HFFc6 (cell line): ENCODE measurements at places on chromosomes 12 and 14.
A peak's percentile ranks its signal among the peaks of the same experiment; 100 is the strongest.

- DNase-seq, result peak; percentile 98
Observed at GRCh38 chr12:76020731-76021672, 10.6 kb downstream of the PHLDA1 start.

GRCh38 chr12:111222523-111222922, 146.4 kb downstream of the PHETA1 start:
- DNase-seq, result no peak

GRCh38 chr12:57131896-57132744, 3.8 kb downstream of the LRP1 start:
- DNase-seq, result no peak

DNA sequence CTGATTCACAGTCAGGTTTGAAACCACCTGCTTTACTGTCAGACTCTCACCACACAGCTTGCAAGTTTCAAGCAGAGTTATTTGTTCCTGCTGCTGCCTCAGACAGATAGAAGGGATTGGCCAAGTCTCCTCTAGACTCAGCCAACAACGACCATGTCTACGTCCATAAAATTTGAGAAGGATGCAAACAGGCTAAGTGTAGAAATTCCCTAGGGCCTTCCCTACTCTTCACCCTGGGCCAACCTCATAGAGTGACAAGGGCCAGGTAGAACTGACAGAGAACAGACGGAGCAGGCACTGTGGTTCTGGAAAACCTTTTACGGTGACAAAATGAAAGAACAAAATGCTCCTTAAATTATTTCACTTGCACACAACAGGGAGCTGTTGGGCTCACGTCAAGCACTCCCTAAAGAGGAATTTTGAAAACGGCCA, 39.5 kb downstream of the CLIP1 start:
- no peak for DNase-seq

DNA sequence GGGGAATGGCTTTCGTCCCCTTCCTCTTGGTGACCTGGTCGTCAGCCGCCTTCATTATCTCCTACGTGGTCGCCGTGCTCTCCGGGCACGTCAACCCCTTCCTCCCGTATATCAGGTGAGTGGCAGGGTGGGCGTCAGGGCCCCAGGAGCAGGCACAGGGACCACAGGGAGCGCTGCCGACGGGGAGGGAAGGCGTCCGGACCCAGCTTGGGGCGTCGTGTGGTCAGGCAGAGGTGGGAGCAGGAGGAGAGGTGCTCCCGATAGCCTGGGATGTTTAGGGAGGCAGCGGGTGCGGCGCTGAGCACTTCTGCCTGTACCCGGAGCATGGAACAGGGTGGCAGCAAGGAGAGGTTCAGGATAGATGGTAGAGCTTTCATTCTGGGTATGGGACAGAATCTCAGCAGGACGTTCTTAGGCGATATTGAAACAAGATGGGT, 444 bp downstream of the DRAM1 start:
- DNase-seq, result no peak

DNA sequence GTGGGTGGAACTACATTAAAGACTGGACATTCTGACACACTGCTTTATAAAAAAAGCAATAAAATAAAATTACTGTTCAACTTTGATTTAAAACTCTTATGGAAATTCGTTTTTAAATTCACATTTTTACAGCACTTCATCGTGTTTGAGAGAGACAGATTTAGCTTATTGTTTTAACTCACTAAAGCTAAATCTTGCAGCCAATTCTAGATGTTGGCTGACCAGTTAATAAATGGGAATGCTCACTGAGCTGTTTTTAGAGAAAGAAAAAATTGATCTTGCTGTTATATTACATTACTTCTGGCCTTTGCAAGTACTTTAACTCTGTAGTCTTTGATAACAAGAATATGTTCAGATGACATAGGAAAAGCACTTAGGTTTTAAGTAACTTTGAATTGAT, 157.1 kb downstream of the PLCZ1 start:
- no peak for DNase-seq

GRCh38 chr12:124994437-124994975, 1.1 kb downstream of the BRI3BP start:
- DNase-seq, result no peak

GRCh38 chr12:51520576-51521325, 70.3 kb upstream of the SCN8A start:
- DNase-seq, result no peak

GRCh38 chr12:108850854-108851573, 6.4 kb downstream of the SSH1 start:
- peak; percentile 79 for DNase-seq

- DNase-seq, result no peak
Observed at GRCh38 chr14:89628521-89628920, 211.5 kb upstream of the FOXN3 start.

DNA sequence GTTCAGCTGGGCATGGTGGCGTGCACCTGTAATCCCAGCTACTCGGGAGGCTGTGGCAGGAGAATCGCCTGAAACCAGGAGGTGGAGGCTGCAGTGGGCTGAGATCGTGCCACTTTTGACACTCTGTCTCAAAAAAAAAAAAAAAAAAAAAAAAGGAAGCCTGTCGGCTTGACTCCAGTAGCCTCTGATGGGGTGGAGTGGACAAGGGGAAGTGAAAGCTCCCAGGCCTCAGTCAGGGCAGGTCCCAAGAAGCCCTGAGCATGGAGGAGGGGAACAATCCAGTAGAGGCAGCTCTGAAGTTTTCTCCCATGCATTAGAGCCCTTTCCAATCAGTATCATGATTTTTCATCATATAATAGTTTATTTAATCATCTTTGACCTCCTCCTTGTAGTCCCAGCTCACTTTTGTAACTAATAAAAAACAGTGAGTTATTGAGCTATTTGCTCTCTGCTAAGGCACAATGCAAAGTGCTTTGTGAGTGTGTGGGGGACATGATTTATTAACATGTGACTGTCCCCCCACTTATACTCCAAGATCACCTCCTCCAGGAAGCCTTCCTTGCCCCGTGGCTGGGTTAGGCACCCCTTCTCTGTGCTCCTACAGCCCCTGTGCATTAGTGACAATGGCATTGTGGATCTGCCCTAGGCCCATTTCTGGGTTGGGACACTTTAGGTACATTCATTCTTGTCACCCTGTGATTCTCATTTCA, 4.7 kb upstream of the SSH1 start:
- no peak for DNase-seq

DNA sequence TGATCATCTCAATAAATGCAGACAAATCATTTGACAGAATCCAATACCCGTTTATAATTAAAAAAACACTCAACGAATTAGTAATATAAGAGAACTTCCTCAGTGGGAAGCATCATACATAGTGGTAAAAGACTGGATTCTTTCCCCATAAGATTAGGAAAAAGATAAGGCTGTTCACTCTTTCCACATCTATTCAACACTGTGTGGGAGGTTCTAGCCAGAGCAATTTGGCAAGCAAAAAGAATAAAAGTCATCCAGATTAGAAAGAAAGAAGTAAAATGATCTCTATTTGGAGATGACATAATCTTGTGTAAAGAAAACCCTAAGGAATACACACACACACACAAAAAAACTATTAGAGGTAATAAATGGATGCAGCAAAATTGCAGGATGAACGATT, 38.4 kb downstream of the YEATS4 start:
- DNase-seq, result peak; percentile 29

DNA sequence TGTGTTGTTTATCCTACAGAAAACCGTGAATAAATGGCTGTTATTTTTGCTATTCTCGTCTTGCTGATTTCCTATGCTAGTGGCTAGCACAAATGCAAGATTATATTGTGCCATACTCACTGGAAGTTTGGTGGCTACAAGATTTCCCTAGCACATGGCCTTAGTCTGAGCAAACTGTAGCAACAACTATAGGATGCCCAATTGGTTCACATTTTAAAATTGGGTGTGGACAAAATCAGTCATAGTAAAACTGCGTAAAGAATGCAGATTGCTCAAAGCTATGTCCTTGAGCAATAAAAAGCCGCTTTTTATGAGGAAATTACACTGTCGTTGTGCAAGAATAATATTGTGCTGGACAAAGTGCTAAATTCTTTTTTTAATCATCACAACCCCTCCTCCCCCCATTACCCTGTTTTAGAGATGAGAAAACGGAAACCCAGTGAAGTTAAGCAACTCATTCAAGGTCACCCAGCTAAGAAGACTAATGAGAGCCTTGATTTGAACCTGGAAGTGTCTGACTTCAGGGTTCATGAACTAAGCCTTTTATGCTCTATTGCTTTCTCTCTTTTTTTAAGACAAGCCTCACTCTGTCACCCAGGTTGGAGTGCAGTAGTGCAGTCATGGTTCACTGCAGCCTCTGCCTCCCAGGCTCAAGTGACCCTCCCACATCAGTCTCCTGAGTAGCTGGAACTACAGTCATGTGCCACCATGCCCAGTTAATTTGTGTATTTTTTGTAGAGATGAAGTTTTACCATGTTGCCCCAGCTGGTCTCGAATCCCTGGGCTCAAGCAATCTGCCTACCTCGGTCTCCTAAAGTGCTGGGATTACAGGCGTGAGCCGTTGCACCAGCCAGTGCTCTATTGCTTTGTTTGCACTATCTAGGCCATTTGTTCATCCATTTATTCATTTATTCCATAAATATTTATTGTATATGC, 73.6 kb downstream of the SRGAP1 start:
- DNase-seq, result peak; percentile 98

DNA sequence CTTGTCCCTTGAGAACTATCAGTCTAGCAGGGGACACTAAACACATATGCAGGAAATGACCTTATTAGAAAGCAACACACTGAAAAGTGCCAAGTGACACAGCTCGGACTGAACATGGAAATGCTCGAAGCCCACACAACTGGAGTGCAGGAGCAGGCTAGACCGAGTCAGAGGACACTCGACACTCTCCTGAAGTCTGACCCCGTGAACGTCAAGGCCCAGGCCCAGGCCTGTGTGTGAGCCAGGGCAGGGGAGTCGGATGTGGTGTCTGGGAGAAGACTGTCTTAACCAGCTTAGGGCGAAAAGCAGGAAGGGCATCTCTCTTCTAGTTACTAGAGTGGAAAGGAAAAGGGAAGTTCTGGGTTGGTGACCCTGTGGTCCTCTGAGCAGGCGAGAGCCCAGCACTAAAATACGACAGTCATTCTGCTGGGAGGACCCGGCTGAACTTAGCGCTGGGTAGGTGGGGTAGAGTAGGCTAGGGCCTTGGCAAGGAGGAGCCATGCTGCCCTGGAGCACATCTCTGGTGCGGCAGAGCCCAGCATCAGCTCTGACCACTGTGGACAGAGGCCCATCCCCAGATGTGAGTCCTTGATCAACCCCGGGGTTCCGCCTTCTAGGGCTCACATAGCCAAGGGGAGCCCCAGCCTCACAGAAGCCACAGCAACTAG, 93.0 kb downstream of the NTF3 start:
- no peak for DNase-seq

DNA sequence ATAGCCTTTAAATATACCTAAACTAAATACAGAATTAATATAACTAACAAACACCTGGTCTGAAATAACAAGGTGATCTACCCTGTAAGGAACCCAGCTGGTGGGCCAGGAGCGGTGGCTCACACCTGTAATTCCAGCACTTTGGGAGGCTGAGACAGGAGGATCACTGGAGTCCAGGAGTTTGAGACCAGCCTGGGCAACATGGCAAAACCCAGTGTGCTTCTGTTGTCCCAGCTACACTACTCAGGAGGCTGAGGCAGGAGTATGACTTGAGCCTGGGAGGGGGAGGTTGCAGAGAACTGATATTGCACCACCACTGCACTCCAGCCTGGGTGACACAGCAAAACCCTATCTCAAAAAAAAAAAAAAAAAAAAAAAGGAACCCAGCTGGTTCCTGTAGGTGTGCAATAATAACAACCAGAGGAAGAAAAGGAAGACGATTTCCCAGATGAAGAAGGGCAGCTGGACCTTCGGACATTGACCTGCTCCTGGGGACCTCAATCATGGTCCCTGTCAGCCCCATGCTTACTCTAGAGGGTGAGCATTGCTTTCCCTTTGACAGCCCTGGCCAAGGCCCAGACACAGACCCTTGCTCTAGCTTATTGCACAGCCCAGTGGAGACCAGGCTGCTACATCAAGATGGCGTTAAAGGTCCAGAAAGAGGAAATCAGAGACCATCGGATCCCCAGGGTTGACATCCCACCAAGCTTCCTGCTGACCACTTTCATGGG, 5.4 kb downstream of the FOS start:
- DNase-seq, result peak; percentile 74

- peak; percentile 73 for DNase-seq
Observed at GRCh38 chr14:52023518-52023917, 34.2 kb downstream of the RTRAF start.

DNA sequence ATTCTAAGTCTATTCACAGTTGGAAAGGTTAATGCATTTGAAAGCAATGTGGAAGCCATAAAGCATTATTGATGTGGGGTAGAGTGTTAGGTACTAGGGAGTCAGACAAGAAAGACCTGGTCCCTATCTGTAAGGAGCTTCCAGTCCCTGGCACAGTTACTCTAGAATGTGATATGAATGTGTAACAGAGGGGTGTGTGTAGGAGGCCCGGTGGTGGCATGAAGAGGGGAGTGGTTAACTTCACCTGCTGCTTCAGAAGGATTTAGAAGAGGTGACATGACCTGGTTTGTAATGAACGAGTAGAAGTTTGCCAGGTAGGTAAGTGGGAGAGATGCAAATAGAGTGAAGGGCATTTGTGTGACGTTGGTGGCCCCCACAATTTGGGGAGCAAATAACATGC, 15.1 kb upstream of the GALNT6 start:
- DNase-seq, result no peak

DNA sequence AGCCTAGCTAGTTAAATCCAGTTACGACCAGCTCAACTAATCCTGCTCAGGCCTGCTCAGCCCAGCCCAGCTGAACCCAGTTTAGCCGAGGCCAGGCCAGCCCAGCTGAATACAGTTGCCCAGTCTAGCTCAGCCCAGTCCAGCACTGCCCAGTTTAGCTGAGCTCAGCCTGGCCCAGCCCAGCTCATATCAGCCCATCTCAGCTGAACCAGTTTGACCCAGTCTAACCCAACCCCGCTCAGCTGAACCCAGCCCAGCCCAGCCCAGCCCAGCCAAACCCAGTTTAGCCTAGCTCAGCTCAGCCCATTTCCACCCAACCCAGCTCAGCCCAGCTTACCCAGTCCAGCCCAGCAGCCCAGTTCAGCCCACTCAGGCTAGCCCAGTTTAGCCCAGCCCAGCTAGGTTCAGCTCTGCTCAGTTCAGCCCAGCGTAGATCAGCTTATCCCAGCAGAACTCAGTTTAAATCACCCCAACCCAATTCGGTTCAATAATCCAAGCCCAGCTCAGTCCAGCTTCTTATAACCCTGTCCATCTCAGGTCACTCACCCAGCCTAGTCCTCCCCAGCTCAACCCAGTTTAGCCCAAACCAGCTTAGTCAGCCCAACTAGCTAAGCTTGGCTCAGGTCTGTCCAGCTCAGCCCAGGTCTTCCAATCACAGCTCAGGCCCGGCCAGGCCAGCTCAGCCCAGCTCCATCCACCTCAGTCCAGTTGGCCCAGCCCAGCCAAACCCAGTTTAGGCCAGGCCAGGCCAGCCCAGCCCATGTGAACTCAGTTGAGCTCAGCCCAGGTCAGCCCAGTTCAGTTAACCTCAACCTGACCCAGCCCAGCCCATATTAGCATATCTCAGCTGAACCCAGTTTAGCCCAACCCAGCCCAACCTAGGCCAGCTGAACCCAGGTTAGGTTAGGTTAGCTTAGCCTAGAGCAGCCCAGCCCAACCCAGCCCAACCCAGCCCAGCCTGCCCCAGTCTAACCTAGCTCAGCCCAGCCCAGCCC, 76.7 kb downstream of the TMEM121 start:
- no peak for DNase-seq

GRCh38 chr12:645563-646071, 17.6 kb downstream of the NINJ2 start:
- DNase-seq, result peak; percentile 68

GRCh38 chr14:102870994-102871831, 51.2 kb upstream of the AMN start:
- DNase-seq, result no peak
